Fibroblast of villous mesenchyme (primary cell): ENCODE measurements at places on chromosomes 2 and 18. TPM values are rescaled to one million over a fixed set of nuclear protein-coding genes. Genes with fewer than 3 reads are reported as not detected.

Gene RAPGEF4
- total RNA-seq = 1.3 and 2.6 TPM in 2 replicates

Gene ONECUT2
- total RNA-seq = under 0.01 TPM in 2 replicates

Gene SKOR2
- not detected in 2 replicates for total RNA-seq

GRCh38 chr2:183088061-183088460 is 9.5 kb downstream of the DUSP19 start:
- no peak for DNase-seq

DNA sequence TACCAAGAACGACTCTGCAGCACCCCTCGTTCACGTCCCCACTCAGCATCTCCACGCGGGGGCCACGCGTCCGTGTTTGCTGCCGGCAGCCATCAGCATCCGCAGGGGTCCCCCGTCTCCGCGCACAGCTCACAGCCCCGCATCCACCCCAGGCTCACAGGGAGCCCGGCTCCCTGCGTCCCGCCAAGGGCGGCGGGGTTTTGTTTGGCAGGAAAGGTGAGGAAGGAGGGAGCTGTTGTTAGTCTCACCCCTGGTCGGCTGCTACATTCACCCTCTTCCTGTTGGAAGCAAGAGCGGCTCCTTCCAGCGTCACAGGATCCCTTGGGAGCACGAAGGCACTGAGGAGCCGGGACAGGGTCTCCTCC is 131.0 kb upstream of the CTDP1 start:
- DNase-seq = no peak

DNA sequence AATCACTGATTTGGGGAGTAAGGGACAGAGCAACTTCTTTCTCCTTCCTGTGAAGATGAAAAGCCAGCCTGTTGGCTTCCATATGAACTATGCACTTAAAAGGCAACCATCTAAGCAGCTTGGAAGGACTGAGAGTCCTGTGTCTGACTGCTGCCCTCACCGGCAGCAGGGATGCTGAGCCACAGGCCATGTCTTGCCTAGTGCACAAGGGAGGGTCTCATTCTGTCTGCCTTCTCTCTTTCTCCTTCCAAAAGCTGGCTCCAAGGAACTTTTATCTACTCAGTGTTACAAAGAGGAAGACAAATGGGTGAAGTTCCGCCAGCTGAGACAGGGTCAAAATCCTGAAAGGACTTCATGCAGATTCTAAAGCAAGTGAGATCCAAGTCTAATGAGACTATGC is 146.3 kb downstream of the MTCL1 start:
- DNase-seq = no peak

GRCh38 chr2:209113026-209113425 is 310.8 kb upstream of the MAP2 start:
- DNase-seq = no peak

- DNase-seq = no peak
Observed at GRCh38 chr2:173584676-173585458, 230.2 kb downstream of the CDCA7 start.

DNA sequence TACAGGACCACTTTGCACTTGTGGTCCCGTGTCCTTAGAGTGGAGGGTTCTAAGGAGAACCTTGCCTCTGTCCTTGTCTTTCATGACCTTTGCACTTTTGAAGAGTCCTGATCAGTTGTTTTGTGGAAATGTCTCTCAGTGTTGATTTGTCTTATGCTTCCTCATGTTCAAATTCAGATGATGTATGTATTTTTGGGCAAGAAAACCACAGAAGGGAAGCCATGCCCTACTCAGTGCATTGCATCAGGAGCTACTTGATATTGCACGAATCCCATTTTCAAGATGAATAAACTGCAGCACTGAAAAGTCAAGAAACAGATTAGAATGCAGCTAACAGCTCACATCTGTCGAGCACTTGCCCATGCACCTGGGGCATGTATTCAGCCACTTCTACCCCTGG is 152.2 kb downstream of the INHBB start:
- DNase-seq = no peak

DNA sequence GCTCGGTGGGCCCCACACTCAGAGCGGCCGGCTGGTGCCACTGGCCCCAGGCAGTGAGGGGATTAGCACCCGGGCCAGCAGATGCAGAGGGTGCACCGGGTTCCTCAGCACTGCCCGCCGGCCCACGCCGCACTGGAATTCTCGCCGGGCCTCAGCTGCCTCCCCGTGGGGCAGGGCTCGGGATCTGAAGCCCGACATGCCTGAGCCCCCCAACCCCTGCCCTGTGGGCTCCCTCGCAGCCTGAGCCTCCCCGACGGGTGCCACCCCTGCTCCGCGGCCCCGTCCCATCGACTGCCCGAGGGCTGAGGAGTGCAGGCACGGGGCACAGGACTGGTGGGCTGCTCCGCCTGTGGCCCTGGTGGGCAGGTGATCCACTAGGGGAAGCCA is 37.6 kb upstream of the TWSG1 start:
- DNase-seq = no peak

DNA sequence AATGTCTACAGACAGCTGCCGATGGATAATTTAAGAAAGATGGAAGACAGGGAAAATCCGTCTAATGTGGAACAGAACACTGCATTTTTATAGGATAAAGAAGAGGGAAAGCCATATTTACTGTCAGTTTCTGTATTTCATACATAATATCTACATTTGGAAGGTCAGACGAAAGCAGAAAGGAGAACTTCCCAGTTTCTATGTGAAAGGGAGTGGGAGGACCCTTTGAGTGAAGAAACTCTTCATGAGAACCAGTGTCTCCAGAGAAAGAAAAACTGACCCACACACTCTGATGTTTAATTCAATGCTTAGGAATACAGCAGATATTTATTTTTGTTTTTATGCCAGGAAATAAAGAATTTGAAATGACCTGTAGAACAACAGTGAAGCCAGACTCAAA is 127.2 kb downstream of the CALCRL start:
- DNase-seq = no peak

- peak; percentile 56 for DNase-seq
Observed at GRCh38 chr2:204505946-204506345, 39.3 kb upstream of the PARD3B start.
